ENCODE measurements at places on chromosomes 12 and 14. TPM values are rescaled to one million over a fixed set of nuclear protein-coding genes. Genes with fewer than 3 reads are reported as not detected.

DNA sequence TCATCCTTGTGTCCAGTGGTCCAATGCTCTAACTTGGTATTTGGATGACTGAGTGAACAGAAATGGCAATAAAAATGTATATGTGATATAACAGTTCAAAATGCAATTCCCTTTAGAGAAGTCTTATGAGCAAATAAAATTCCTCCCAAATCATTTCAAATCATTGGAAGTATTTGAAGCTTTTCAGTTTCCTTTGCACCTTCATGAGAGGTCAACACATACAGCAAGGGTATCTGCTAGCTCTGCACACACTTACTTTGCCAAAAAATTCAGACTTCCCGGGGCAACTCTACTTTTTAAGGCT lies 423.7 kb downstream of the ATP23 start:
- no peak for DNase-seq

GRCh38 chr14:75153295-75153694 lies 23.1 kb downstream of the TMED10 start:
- DNase-seq = no peak

- DNase-seq = no peak
Measured at GRCh38 chr12:22353615-22354325, 19.3 kb upstream of the ST8SIA1 start.

SSTR1 gene
- total RNA-seq = 0.37 TPM

DNA sequence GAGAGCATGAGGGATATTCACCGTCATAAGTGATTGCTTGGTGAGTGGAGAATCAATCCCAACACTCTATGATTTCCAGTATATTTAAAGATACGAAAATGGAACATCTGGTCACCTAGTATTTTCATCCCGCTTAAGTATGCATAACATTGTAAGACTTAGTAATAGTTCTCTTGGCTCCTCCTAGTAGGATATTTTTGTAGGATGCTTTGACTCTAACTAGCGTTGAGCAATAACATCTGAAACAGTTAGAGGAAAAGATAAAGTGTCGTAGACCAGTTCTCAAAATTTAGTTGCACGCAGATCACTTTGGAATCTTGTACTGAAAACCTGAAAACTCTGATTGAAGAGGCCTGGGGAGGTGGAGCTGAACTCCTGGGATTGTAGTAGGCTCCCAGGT lies 7.6 kb downstream of the SAMD4A start:
- DNase-seq = no peak

DNA sequence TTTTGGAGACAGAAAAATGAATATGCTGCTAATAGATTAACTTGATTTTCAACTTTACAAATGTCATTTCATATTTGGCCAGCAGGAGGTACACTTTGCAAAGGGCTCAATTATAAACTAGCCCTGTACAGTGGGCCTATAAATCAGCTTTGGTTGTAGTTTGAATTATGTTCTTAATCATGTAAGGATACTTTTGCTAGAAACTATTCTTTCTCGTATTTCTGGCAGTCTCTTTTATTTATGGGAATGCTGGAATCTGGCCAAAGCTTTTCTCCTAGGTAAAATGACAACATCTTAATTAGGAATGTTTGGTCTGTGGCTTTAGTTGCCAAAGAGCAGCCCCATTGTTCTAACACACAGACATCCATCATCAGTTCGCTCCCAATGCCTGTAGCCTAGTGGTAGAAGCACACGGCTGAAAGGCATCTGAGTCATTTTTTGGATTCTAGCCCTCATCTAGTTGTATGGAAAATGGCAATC lies 1322.3 kb upstream of the SEL1L start:
- DNase-seq = no peak

SUDS3 gene
- 21.2 TPM for total RNA-seq

Data from left ventricle myocardium superior (tissue), 1 donor.